Activated effector memory CD4-positive, alpha-beta T cell treated with Interleukin-2 at 50 U/mL for 16 hours (primary cell): ENCODE measurements at places on chromosomes 11 and 22.

DNA sequence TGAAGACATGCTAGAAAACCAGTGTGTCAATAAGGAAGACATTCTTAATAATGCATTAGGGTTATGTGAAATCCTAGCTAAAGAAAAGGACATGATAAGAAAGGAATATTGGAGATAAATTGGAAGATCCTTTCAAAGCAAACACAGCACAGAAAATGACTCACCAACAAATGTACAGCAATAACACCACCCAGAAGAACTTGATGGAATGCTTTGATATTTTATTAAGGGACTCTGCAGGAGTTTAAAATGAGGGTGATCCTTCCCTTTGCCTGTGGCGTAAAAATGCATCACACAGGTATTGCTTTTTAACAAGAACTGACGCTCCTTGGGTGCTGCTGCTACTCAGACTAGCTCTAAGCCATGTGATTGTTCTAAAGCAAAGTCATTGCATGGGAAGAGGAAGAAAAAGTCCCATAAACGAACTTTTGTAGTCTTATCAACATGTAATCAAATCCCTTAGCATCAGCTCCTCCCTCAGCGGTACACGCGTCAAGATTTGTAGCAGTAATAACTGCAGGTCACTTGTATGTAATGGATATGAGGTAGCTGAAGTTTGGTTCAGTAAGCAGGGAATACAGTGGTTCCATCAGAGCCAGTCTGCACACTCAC is 48.4 kb upstream of the EED start:
- DNase-seq: no peak

DNA sequence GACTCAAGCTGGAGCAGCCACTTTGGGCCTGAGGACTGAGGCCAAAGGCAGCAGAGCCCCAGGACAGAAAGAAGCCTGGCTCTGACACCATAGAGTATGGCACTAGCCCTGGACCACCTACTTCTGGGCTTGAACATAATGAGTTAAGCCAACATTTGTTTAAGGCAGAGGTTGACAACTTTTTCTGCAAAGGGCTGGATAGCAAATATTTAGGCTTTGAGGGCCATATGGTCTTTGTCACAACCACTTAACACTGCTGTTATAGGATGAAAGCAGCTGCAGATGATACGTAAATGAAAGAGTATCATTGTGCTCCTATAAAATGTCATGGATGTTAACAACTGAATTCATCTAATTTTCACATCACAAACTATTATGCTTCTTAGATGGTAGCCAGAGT is 16.6 kb downstream of the OSBP start:
- no peak for DNase-seq

DNA sequence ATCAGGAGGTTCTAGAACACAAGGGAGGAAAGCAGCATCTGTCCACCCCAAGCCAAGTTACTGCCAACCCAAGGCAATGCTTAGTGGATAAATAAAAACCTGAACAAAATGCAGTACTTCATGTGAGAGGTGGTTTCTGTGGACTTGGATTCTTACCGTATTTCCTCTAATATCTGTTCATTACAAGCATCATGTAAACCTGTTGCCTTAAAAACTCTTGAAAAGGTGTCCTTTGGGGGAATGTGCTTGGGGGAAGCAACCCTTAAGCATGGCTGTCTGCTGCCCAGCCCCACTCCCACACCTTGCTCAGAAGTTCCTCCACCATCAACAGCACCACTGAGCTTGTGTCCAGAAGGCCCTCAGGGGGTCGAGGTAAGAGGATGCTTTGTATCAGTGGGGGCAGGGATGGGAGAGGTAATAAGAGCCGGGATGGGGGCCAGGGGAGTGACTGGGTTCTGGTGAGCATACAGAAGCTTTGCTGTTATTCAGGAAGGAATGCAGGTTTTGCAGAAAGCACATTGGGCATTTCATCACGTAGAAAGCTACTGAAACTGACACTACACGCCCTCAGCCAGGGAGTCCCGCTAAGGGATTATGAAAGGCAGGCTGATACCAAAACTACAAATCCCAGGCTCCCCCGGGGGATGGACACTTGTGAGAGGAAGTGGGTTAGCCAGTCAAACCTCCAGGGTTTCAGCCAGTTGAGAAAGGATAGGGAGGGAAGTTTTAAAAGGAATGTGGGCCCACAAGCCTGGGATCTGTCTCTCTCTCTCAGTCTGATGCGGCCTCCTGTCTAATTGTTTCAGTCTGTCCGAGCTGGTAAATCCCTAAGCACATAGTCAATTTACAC is 52.0 kb downstream of the KCNJ1 start:
- DNase-seq: no peak

- DNase-seq: peak; percentile 33
Observed at GRCh38 chr11:121466063-121466794, 13.5 kb upstream of the SORL1-AS1 start.

GRCh38 chr11:61834278-61835048 is 6.4 kb downstream of the FADS2 start:
- DNase-seq: no peak

DNA sequence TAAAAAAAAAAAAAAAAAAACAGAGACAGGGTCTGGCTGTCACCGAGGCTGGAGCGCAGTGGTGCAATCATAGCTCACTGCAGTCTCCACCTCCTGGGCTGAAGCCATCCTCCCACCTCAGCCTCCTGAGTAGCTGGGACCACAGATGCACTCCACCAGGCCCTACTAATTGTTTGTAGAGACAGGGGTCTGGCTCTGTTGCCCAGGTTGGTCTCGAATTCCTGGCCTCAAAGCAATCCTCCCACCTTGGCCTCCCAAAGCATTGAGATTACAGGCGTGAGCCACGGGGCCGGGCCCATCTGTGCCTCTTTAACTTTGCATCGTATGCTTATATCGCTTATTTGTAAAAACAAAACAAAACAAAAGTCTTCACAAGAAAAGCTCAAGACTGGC is 3.1 kb downstream of the CPT1A start:
- DNase-seq: peak; percentile 20

DNA sequence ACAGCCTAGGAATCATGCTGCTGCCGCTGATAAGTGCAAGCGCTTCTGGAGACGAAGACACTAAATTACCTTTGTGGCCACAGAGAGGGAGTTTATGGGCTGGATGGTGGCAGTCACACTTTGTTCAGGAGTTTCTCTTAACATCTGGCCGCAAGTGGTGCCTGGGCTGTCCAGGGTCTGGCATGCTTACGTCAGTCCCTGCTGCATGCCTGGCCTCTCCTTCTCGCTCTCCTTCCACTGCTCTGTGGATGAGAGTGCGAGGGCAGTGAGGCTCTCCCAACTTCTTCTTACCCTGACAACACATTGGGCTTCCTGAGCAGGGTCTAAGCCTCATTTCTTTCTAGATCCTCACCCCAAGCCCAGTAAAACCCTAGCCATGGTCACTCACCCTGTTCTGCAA is 160.7 kb upstream of the SEZ6L start:
- no peak for DNase-seq

DNA sequence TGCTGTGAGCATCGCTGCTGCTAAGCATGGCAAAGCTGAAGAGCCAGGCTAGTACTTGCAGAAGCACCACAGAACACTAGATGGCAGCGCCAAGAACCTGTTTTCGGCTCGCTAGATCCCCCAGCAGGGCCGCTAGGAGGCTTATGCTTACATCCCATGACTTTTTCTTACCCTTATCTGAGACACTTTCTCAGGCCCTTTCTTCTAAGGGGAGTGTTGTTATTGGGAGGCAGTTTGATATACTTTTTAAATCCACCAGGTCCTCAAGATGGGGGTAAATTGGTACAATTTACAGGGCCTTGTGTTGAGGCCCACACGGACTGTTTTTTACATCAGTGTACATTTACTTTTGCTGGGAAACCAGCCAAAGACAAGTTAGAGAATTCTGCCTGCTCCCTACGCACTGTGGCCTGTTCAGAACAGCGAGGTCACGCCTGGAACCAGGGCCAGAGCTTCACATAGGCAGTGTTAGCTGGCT is 4.0 kb downstream of the TRIM6 start:
- DNase-seq: peak; percentile 31

- no peak for DNase-seq
Observed at GRCh38 chr22:26095256-26095956, 73.9 kb upstream of the SEZ6L start.

DNA sequence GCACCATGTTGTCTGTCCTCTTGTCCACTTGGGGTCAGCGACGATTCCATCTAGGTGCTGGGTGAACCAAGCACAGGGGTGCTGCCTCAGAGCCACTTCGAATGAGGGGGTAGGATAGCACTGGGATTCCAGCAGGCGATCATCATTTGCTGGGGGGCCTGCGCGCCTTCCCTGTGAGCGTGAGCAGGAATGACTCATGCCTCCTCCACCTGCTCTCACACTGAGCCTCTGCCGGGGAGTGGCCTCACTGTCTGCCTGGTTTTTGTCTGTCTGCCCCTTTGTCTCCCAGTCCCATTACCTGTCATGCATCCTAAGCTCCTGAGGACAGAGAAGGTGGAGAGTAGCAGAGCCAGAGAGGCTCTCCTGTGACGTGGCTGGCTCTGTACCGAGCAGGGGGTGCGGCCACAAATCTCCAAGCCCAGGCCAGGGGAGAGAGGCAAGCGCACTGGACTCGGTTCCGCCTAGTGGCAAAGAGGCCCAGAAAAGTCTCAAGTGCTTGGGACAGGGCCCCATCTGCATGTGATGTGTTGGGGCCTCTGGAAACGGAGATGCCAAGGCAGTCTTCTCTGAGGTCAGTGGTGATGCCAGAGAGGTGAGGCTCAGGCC is 30.8 kb downstream of the RSPH14 start:
- no peak for DNase-seq

DNA sequence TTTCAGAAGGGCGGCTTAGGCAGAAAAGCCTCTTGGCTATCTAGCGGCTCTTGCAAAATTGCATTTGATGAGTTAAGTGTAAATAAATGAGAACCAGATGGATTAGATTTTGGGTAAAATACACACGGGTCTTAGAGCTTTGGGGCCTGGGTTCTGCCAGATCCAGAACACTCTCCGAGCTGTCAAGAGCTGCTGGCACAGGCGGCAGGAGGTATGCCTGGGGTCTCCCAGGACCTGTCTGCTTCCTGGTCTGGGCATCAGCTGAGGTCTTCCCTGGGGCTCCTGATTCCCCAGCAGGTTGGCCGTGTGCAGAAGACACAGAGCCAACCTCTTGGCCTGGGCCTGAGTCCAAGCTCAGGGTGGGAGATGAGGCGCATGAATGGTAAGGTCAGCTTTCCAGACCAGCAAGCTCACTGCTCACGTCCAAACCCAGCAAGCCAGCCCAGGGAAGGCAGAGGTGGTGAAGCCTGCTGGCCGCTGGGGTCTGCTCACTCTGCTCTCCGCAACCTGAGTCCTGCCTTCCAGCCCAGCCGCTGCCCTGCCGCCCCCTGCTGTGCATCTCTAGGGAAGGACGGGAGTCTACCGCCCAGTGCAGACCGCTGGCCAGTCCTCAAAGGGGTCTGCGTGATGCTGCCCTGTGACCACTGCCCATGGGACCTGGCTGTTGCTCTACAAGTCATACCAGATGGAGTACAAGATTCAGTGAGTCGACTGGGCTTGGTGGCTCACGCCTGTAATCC is 44.9 kb downstream of the SCUBE1 start:
- DNase-seq: no peak

DNA sequence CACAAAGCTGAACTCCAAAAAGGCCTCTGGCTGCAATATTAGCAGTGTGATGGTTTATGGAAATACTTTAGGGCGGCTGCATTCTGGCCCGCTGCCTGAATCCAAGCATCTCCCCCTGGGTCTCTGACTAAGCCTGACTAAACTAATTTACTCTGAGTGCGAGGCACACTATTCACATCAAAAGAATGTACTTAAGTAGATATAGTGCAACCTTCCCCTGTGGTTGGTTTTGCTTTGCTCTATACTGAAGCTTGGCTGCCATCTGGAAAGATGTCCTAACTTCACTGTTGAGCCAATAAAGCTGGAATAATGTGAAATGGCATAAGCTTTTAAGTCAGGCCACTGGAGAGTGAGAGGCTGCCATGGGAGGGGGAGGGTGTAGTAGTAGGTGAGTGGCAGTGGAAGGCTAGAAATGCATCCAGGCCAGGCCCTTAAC is 321.6 kb downstream of the AASDHPPT start:
- DNase-seq: no peak

- no peak for DNase-seq
Observed at GRCh38 chr11:69546735-69547370, 65.4 kb downstream of the LINC01488 start.

DNA sequence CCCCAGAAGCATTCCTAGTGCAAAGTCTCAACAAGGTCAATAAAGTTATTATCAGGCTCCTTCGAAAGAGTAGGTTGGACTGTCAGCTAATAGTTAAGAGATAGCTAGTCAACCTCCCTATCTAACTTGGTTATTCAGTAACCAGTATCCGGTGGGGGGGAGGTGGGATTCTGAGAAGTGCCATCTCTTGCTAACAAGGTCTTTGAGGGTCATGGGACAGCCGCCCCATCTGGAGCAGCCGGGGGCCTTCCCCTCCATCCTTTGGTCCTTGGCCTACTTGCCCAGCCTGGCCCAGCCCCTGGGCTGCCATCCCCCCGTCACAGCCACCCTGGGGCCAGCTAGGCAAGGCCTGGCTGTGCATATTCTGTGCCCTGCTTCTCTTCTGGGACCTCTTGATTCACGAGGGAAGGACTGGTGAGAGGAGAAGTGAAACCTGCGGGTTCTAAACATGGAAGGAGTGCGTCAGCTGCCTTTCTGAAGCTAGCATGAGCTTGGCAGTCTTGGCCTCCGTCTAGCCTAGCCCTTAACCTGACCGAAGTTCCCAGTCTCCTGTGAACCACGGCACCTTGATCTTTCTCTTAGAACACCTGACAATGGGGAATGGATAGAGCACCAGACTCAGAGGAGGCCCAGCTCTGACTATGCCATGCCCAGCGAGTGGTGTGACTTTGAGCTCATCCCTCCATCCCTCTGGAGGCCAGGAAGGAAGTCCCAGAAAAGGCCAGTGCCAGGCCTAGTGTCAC is 9.3 kb downstream of the SLC37A2 start:
- no peak for DNase-seq

GRCh38 chr11:6611092-6611962 is 689 bp downstream of the TAF10 start:
- no peak for DNase-seq

GRCh38 chr11:110565357-110566336 is 135.9 kb downstream of the FDX1 start:
- DNase-seq: no peak

GRCh38 chr11:60150279-60150678 is 32.6 kb downstream of the MS4A6A start:
- DNase-seq: no peak

- DNase-seq: no peak
Observed at GRCh38 chr22:27135031-27135981, 477.9 kb downstream of the MIAT start.

GRCh38 chr11:60175860-60176275 is 7.0 kb downstream of the MS4A6A start:
- DNase-seq: no peak

DNA sequence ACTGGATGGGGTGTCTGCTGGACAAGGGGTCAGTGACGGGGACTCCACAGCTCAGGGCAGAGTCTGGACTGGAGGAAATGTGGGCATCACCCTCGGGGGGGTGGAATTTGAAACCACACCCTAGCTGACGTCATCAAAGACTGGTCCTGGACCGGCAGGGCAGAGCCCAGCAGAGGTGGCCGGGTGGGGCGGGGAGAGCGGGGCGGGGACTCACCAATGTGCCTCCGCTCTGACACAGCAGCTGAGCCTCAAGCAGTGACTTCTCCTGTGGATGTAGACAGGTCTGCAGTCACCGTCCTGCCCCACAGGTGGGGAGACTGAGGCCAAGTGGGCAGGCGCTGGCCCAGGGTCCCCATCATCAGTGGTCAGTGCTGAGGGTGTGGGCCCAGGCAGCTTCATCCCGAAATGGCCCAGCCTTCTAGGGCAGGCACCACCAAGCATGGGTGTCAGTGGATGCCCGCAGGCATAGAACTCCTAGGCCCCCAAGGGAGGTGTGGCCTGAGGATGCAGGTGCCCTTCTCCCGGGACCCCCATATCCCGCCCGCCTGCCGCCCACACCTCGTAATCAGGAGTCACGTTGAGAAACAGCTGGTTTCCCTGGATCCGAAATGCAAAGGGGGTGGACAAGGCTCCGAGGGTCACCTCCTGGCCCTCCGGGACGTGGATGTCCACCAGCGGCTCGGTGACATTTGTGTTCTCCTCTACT is 603 bp downstream of the CDHR5 start:
- DNase-seq: no peak
